ENCODE measurements at places on chromosomes 2 and 18.

- no peak for DNase-seq
These were observed 4.1 kb downstream of the NEDD4L start for GRCh38 chr18:58048081-58048642.

- DNase-seq: no peak
These were observed 240.7 kb downstream of the SH3RF3 start for GRCh38 chr2:109369671-109370191.

DNA sequence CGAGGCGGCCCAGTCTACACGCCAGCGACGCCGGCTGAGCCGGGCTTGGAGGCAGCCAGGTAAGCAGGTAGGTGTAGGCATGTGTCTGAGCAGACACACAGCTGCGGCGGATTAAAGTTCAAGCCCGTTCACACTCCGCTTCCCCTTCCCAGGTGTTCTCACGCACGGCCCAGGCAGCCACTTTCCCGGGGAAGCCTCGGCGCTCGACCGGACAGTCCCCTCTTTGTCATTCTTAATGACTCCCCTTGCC lies 367 bp downstream of the TGFA start:
- DNase-seq: no peak

GRCh38 chr2:200056105-200056504 lies 100.7 kb downstream of the MAIP1 start:
- no peak for DNase-seq

DNA sequence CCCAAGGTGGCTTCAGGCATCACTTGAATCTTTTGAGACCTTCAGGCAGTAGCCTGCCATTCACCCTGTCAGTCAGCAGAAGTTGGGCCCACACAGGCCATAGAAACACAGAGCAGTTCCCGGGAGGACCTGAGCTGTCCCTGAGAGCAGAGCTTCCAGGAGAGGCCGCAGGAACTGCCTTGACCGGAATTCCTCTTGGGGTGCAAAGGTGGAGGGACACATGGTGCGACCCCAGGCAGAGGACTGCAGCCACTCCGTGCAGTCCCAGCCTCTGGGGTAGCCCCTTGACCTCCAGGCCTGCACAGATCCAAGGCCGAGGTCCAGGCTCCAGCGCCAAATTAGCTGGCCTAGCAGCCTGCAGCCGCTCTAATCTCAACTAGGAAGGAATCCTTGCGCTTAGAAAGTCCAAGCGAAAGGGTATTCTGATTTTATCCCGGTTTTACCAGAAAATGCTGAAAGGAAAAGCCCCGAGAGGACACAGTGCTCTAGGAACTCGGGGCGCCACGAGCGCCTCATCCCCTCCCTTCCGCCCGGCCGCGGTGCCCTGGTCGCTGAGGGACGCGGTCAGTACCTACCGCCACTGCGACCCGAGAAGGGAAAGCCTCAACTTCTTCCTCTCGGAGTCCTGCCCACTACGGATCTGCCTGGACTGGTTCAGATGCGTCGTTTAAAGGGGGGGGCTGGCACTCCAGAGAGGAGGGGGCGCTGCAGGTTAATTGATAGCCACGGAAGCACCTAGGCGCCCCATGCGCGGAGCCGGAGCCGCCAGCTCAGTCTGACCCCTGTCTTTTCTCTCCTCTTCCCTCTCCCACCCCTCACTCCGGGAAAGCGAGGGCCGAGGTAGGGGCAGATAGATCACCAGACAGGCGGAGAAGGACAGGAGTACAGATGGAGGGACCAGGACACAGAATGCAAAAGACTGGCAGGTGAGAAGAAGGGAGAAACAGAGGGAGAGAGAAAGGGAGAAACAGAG lies 5.4 kb downstream of the SIX2 start:
- DNase-seq: no peak

- no peak for DNase-seq
These were observed 1.1 kb downstream of the BIN1 start for GRCh38 chr2:127105656-127106456.

DNA sequence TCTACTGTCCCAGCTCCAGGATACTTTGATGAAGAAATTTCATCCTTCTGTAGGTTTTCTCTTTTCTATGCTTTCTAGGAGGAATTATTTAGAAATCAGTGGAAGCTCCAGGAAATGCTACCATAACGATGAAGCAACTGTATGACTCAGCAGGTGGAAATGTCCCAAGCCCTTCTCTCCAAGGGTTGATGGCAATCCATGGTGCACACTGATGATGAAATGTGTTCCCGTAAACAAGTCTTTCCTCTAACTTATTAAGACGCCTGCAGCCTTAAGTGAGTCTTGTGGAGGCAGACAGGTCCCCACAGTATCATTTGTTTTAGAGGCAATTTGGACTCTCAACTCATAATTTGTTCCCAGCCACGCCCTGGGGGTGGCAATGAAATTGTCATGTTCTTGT lies 777.6 kb upstream of the SOX11 start:
- DNase-seq: no peak

GRCh38 chr2:70173520-70173919 lies 17.3 kb downstream of the C2orf42 start:
- no peak for DNase-seq

GRCh38 chr2:120771781-120772208 lies 36.1 kb downstream of the GLI2 start:
- DNase-seq: no peak

- DNase-seq: no peak
These were observed 713 bp downstream of the WBP1 start for GRCh38 chr2:74458938-74459363.

DNA sequence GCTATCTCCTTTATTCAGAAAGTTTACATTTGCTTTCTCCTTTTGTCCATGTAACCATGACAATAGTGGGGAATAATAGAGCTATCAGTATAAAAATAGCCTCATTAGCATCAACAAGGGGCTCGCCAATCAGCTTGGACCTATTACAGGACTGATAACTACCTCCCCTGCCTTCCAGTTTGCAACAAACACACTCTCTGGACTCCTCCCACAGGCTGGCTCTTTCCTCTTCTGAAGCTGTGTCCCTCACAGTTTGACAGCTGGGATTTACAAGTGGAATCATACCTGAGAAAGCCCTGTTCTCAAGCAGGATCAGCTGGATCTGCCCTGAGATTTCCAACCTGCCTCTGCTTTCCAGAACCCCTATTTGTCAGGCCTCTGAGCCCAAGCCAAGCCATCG lies 162.5 kb downstream of the GRB14 start:
- DNase-seq: no peak

DNA sequence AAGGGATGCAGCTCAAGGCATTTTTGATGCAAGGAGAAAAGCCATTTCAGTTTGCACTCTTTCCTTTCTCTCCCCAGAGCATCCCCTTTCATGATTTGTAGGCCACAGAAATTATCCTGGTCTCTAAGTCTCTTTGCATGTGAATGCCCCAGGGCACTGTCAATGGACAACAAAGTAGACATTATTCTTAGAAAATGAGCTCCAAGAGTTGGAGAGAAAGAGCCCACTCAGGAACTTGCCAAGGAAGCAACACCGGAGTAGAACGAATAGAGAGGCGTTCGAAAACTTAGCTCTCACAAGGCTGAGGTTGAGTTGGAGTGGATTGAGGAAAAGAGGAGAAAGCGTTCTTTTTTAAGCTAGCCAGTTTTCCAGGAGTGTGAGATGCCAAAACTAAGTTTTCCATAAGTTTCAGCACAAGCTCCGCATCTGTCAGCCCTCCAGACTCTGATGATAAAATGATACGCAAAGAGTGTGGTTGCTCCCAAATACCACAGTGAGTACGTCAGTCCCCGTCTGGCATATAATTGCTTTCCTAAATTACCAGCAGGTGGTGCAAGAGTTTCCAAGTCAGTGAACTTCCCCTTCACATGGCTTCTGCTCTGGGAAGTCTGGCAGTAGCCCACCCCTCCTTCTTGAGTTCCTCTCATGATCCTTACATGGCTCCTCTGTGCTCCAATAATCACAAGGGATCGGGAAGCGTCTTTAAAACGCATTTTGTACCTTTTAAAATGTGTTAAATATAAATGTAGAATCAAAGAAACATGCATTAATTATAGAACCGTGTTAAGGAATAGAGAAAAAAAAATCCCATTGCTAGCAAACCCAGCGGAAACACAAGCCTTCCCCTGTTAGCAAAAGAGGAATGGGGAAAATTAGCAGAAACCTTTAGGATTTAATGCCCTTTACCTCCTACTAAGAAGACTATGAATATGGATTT lies 1060.6 kb upstream of the FANCL start:
- DNase-seq: no peak

GRCh38 chr2:143877876-143878530 lies 641.9 kb downstream of the ZEB2 start:
- DNase-seq: no peak

GRCh38 chr2:226683196-226683595 lies 116.4 kb downstream of the IRS1 start:
- DNase-seq: no peak

DNA sequence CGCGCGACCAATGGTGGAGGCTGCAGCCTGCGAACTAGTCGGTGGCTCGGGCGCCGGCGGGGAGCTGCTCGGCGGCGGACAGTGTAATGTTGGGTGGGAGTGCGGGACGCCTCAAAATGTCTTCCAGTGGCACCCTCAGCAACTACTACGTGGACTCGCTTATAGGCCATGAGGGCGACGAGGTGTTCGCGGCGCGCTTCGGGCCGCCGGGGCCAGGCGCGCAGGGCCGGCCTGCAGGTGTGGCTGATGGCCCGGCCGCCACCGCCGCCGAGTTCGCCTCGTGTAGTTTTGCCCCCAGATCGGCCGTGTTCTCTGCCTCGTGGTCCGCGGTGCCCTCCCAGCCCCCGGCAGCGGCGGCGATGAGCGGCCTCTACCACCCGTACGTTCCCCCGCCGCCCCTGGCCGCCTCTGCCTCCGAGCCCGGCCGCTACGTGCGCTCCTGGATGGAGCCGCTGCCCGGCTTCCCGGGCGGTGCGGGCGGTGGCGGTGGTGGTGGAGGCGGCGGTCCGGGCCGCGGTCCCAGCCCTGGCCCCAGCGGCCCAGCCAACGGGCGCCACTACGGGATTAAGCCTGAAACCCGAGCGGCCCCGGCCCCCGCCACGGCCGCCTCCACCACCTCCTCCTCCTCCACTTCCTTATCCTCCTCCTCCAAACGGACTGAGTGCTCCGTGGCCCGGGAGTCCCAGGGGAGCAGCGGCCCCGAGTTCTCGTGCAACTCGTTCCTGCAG lies at the start of gene HOXD9:
HOXD9 (plus strand) TSS at position 37 of the 728 bp plus-strand sequence; CDS start at position 87, 50 bp downstream.
- DNase-seq: no peak

- no peak for DNase-seq
These were observed 28.4 kb upstream of the ME2 start for GRCh38 chr18:50850307-50851065.

- DNase-seq: no peak
These were observed 117.8 kb downstream of the PID1 start for GRCh38 chr2:229153267-229153666.

DNA sequence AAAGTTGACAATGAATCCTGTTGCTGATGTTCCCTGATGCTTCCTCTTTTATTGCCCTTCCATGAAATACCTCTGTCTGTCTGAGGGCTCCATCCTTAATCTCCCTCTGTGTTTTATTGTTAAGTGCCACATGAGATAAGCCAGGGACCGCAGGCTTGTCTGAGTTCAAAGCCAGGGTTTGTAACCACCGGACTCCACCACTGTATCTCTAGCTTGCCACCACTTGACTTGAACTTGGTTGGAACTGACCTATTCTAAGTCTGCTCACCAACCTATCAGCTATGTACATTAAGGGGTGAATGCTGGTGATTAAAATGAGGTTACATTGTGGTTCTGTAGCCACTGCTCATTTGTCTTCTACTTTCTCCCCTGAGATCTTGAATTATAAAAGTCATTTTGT lies 328.5 kb upstream of the ZEB2 start:
- DNase-seq: no peak

DNA sequence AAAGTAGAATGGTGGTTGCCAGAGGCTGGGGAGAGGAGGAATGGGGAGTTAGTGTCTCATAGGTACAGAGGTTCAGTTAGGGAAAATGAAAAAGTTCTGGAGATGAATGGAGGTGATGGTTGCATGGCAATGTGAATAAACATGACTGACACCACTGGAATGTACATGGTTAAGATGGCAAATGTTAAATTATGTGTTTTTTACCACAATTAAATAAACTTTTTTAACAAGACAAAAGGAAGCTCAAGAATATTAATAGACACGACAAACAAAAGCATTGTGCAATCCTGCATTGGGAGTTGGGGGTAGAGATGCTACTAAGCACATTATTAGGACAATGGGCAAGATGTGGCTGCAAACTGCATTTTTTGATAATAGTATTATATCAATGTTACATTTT lies 147.7 kb downstream of the TWIST2 start:
- no peak for DNase-seq

DNA sequence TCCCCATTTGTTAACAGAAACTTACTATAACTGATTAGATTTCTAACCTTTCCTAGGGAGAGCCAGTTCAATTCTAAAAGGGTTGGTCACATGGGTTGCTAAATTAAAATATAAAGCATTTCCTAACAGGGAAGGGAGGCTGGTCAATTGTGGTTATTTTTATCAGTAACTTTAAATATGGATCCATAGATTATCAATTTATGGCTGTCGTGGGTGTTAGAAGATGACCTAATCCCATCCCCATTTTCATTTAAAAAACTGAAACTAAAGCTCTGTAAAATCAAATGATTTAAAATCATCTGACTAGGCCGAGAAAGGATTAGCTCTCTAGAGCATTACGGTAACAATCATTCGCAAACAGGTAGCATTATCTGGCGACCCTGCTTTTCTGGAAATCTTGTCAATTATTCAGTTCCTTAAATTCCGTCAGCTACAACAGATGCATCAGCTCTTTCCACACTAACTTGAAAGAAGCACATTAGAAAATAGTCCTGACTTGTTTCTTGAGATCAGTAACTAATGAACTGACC lies 953 bp upstream of the HNRNPA3 start:
- no peak for DNase-seq

All from thoracic aorta (tissue), 2 donors.